Peyer's patch (tissue), 4 donors: ENCODE measurements at places on chromosomes 3 and 15. TPM values are rescaled to one million over a fixed set of nuclear protein-coding genes. Genes with fewer than 3 reads are reported as not detected.

The GOLGA6L4 gene
- total RNA-seq: 2.3 TPM

The STRA6 gene
- total RNA-seq: not detected

The KBTBD12 gene
- 3.3 TPM for total RNA-seq

The CACNA1D gene
- 194 TPM for total RNA-seq

The FLNB gene
- 394 TPM for total RNA-seq

The SATB1 gene
- 60.3 TPM for total RNA-seq

The TMEM207 gene
- not detected for total RNA-seq

The UBL7 gene
- 33.3 TPM for total RNA-seq

The GCNT3 gene
- 112 TPM for total RNA-seq

The P3H2 gene
- total RNA-seq: 0.70 TPM

The PRICKLE2 gene
- total RNA-seq: 15.7 TPM

The TGM4 gene
- total RNA-seq: not detected

The DPPA4 gene
- not detected for total RNA-seq

The RHCG gene
- not detected for total RNA-seq

The TERB2 gene
- total RNA-seq: not detected

The REC114 gene
- total RNA-seq: not detected

The SPINT1 gene
- 887 TPM for total RNA-seq

The FSTL1 gene
- 67.9 TPM for total RNA-seq

The SSUH2 gene
- 1.7 TPM for total RNA-seq

The SCAMP5 gene
- total RNA-seq: 64.5 TPM

The CSNK1G1 gene
- total RNA-seq: 17.0 TPM

The RASGRF1 gene
- total RNA-seq: not detected

The CSTA gene
- total RNA-seq: not detected

The TGFBR2 gene
- 122 TPM for total RNA-seq

The IQCF5 gene
- total RNA-seq: not detected

The LSG1 gene
- total RNA-seq: 120 TPM

The GNAT1 gene
- not detected for total RNA-seq

The TPRA1 gene
- 33.5 TPM for total RNA-seq

The MST1 gene
- total RNA-seq: 62.9 TPM

The ABI3BP gene
- 33.2 TPM for total RNA-seq

The CLEC3B gene
- total RNA-seq: 11.6 TPM

The TCAIM gene
- 25.9 TPM for total RNA-seq

The SEMA5B gene
- 2.5 TPM for total RNA-seq

The RASL12 gene
- 23.1 TPM for total RNA-seq

The FGD5 gene
- 12.3 TPM for total RNA-seq
